CD4-positive, alpha-beta T cell treated with Interleukin-15 for 4 hours (primary cell): ENCODE measurements at places on chromosomes 5 and 9.

- no peak for DNase-seq
Measured at GRCh38 chr9:16530669-16531642, 339.5 kb downstream of the BNC2 start.

DNA sequence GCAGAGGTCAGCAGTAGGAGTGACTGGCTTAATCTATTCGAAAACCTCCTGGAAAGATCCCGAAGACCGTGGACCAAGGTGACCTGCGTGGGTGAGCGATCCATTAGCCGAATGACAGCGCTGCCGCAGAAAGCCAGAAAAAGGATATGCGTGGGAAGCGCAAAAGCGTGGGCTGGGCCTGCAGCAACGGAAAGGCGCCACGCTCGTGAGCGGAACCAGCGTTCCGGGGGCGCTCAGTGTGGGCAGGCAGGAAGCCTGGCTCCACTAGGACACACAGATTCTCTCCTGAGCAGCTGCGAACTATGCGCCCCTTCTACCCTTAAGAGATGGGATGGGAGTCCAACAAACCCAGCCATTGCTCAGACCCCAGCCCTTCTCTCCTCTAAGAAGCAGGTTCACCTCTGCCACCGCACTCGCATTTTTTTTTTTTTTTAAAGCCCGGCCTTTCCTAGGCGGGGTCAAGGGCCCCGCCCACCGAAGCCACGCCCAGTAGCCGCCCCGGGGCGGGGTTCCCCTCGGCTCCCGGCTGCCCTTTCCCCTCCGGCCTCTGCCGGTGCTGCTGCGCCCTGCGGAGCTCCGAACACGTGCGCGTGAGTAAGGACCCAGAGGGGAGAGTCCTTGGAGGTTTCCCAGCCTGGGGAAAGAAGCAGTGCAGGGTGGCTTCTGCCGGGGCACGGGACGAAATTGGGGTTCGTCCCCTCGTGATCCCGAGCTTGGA, 19.8 kb upstream of the MATR3 start:
- peak; percentile 84 for DNase-seq

DNA sequence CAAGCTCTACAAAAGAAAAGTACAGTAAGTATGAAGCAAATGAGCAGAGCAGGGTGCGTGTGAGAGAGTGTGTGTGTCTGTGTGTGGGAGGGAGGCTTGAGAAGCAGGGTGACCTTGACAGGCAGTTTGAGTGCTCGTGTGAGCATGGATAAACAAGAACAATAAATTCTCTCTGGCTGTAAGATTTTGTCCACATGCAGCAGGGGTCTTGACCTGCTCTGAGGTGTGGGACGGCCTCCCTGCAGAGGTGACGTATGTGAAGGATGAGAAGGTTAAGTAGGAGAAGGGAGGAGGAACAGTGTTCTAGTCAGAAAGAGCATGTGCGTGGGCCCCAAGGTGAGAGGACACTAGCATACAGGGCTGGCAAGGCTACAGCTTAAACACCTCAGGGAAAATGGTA, 49.0 kb downstream of the SPTLC1 start:
- no peak for DNase-seq

DNA sequence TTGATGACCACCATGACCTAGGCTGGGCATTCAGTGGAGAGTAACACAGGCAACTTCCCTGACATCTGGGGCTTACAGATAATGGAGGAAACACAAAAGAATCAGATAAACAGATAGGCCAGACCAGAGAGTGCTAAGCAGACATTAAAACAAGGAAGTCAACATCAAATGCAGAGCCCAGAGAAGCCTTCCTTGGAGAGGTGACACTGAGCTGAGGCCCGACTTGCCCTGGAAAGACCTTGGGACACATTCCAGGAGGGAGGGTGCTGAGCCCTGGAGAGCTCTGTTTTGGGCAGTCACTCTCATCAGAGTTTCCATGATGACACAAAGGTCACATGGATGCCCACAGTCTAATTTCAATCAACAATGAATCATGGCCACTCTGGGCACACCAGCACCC, 31.9 kb upstream of the C5orf58 start:
- DNase-seq, result no peak
